ENCODE measurements at places on chromosomes 1 and 21.

GRCh38 chr1:30701258-30701633, 22.1 kb downstream of the MATN1 start:
- DNase-seq: no peak

DNA sequence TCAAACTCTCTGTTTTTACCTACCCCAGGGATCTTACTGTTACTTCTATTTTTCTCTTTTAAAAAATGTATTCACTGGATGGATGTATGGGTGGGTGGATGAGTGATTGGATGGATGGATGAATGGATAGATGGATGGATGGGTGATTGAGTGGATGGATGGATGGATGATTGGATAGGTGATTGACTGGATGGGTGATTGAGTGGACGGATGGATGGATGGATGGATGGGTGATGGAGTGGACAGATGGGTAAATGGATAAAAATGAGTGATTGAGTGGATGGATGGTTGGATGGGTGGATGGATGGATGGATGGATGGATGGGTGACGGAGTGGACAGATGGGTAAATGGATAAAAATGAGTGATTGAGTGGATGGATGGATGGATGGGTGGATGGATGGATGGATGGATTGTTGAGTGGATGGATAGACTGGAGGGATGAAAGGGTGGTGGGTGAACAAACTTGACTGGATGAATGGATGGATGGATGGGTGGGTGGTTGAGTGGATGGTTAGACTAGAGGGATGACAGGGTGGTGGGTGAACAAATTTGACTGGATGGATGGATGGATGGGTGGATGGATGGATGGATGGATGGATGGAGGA, 118.0 kb upstream of the ZBTB40 start:
- no peak for DNase-seq

DNA sequence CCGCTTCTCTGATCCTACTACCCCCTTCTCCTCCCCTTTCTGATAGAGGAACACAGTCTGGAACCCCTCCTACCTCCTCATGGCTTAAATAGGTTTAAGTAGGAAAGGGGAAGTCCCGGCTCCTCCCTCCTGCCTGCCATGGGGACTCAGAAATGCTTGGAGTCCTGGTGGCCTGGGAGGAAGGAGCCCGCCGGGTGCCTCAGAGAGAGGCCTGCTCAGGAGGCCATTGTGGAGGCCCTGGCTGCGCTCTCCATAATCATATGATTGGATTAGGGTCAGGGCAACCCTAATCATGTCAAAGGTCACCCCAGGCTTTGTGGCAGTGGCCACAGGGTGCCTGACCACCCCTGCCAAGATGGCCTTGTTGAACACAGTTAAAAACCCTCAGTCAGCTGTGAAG, 29.0 kb downstream of the WNT3A start:
- no peak for DNase-seq

DNA sequence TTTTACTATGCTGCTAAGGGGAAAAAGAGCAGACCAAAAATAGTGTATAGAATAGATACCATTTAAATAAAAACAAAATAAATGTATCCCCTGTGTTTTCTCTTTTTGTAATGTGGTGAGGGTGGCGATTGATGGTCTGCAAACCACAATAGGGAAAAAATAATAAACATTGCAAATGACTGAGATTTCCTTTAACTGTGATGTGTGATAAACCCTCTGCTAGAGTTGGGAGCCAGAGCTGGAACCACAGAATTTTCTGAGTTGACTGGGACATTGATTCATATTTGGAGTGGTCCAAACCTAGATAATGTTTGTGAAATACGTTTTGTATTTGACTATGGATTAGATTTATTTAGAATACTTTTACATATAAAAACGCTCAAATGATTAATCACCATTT, 70.6 kb upstream of the PTGFR start:
- no peak for DNase-seq

DNA sequence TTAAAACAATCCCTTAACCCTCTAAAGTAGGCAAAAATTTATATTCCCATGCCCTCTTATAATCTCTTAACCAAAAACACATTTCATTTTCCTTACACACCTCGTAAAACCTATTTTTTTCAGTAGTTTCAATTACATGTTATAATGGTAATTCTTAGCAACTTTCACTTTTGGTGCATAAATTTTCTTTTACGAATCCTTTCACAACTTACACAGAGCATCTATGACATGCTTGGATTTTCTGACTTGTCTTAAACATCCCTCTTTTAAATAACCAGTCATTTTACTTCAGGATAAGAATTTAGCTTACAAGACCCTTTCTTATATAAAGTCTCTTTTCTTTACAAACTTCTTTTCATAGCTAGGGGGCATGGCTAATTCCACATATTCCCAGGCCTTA, 8.9 kb upstream of the MRPL55 start:
- DNase-seq: no peak

- DNase-seq: no peak
Measured at GRCh38 chr1:231731268-231731667, 104.7 kb downstream of the DISC1 start.

GRCh38 chr1:38481871-38482826, 377.4 kb downstream of the RRAGC start:
- DNase-seq: no peak

- DNase-seq: no peak
Measured at GRCh38 chr1:109365642-109366204, 32.0 kb downstream of the SORT1 start.

DNA sequence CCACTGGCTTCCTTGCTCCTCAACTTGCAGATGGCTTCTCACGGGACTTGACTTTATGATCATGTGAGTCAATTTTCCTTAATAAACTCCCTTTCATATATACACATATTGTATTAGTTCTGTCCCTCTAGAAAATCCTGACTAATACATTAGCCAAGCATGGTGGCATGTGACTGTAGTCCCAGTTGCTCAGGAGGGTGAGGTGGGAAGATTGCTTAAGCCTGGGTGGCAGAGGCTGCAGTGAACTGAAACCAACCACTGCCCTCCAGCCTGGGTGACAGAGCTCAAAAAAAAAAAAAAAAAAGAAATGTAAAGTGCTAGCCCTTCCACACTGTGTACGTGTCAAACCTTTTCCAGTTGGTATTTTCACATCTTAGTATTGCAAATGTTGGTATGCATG, 857.0 kb downstream of the LTN1 start:
- no peak for DNase-seq

DNA sequence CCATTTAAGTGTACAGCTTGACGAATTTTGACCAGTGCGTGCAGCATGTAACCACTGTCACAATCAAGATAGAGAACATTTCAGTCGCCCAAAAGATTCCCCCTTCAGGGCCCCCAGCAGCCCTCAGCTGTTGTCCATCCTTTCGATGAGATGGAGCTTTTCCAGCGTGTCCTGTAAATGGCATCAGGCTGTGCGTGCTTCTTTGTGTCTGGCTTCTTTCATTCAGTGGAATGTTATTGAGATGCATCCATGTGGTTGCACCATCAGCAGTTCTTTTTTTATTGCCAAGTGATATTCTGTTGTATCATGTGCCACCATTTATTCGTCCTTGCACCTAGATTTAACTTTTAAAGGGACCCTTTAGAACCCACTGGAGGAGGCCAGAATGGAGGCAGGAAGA, 21.9 kb downstream of the UBE2Q1 start:
- no peak for DNase-seq

DNA sequence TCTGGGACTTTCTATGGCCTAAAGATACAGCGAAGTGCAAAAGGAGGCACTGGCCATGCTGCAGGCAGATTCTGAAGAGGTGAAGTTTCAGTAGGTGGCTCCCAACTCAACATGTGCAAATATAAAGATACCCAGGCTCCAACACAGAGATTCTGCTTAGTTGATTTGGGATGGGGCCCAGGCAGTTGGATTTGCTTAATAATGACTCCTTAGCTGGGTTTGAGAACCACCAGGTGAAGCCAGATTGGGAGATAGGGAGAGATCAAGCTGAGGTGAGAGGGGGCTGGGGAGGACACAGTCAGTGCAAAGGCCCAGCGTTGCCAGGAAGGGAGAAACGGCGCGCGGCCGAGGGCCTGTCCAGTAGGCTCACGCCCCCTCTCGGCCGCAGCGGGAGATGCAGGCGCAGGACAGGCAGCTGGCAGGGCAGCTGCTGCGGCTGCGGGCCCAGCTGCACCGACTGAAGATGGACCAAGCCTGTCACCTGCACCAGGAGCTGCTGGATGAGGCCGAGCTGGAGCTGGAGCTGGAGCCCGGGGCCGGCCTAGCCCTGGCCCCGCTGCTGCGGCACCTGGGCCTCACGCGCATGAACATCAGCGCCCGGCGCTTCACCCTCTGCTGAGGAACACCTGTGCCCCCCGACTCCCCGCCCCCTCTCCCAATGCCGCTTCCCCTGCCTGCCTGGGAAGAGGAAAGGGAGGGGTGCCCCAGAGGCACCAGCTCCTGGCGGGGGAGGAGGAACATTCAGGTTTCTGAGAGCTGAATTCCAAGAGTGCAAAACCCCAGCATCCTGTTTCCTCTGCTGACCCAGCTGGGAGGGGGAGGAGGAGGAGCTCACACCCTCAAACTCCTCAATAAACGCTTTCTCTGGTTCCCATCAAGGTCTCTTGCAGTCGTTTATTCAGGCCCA, 1.2 kb downstream of the FAM167B start:
- peak; percentile 69 for DNase-seq

DNA sequence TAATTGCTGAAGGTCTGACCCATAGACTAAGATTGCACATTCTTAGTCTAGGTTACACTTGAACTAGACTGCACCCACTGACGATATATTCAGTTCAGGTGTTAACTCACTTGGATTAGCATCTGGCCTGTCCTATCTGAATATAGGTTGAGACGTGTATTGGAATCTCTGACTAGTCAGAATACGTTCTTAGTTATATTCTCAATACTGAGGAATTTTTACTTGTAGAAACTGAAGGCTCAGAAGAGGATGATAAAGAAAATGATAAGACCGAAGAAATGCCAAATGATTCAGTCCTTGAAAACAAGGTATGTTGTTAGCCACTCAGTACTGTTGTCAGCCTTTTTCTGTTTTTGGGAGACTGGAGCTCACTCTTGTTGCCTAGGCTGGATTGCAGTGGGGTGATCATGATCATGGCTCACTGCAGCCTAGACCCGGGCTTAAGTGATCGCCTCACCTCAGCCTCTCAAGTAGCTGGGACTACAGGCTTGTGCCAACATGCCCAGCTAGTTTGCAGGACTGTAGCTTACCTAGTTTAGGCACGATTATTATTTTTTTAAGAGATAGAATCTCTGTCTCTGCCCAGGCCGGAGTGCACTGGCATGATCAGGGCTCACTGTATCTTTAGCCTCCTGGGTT, 10.8 kb downstream of the CCDC17 start:
- DNase-seq: no peak

- DNase-seq: no peak
Measured at GRCh38 chr1:35120458-35121133, 41.4 kb downstream of the ZMYM1 start.

- no peak for DNase-seq
Measured at GRCh38 chr21:25577424-25578055, 29.7 kb downstream of the MRPL39 start.

DNA sequence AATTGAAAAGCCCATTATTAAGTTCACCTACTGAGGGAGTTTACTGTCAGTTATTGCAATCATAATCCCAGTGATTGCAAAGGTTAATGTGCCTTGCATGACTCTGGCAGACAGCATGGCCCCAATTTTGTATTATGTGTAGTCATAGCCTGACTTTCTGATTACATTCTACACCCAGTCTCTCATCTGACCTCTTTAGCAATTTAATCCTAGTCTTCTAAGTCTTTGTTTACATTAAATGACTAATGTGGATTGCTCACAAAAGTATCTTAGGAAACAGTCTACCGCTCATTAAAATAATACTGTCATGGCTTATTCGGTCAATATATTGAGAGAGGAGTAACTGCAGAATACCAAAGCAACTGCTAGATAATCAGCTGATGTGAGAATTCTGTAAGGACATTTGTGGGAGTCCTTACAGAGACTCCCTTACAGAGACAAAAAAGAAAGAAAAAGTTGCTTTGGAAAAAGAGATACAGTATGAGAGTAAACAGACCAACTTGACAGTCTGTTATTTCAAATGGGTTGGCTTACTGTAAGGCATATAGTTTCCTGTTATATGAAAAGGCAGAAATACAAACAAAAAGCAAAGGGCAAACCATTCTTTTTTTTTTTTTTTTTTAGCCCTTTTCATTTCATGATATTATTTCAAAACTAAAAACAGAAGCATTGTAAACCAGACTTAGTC, 42.8 kb downstream of the SMG7 start:
- DNase-seq: no peak

GRCh38 chr1:204920967-204921366, 50.3 kb downstream of the NFASC start:
- no peak for DNase-seq

- peak; percentile 59 for DNase-seq
Measured at GRCh38 chr1:38005195-38006007, at the start of gene FHL3. Gene FHL3, minus strand, starts transcription at chr1:38005514. Its CDS starts 6,102 bp downstream, at chr1:37999412.

- no peak for DNase-seq
Measured at GRCh38 chr1:238153939-238154338, 263.2 kb upstream of the ZP4 start.

GRCh38 chr1:198185759-198186158, 29.0 kb downstream of the NEK7 start:
- DNase-seq: no peak

DNA sequence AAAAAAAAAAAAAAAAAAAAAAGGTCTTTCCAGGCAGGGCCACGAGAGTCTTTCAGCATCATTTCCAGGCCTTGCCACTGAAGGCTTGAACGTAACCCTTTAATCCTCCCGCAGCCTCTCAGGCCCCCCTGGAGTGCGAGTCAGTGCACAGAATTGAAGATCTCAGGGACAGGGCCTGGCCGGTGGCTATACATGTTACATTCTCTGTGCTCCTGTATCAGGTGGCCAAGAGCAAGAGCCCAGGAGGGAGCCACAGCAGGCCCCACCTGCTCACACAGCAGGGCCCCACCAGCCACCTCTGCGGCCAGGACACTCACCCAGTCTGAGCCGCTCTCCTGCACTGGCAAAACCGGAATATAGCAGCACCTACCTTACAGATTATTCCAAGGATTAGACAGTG, 34.1 kb upstream of the SLC25A33 start:
- DNase-seq: no peak

DNA sequence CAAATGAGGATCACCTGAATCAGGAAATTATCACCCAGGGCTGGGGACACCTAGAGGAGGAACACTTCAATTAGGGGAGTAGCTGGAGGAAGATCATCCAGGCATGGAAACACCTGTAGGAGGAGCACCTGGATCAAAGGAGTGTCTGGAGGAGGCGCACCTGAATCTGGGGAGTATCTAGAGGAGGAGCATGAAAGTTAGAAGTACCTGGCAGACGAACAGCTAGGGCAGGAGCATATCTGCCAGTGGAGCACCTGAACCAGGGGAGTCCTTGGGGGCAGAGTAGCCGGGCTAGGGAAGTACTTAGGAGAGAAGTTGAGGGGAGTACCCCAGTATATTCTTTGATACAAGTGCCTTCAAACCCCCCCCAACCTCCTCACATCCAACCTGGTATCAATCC, 1.3 kb downstream of the C1orf210 start:
- DNase-seq: no peak

DNA sequence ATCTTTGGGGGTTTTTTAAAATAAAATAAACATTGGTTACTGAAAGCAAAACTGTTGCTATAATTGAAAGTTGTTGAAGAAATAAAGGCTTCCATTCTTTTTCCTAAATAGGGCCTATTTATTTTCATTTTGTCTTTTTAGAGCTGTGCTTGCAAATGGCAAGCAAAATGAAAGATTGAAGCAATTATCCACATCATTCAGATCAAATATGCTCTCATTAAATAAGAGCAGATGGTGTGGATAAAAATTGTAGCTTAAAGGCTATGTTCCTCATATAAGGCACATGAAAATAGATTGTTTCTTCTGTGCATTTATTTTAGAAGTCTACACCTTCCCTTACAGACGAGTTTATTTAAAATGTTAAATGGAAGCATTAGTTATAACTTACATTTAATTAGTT, 1317.7 kb downstream of the MRPL39 start:
- no peak for DNase-seq

Data from T-helper 17 cell (primary cell).